ENCODE measurements at places on chromosomes 5 and 9. TPM values are rescaled to one million over a fixed set of nuclear protein-coding genes. Genes with fewer than 3 reads are reported as not detected.

RNF20 gene
- total RNA-seq: 24.8 TPM

GABRA6 gene
- total RNA-seq: not detected

FAM200C gene
- total RNA-seq: 11.8 TPM

EPB41L4B gene
- total RNA-seq: 10.5 TPM

ZDHHC11 gene
- 14.9 TPM for total RNA-seq

IL33 gene
- total RNA-seq: 11.8 TPM

ZDHHC11B gene
- total RNA-seq: 3.0 TPM

TMEM252 gene
- total RNA-seq: 5.7 TPM

GABBR2 gene
- total RNA-seq: 2.0 TPM

IL4 gene
- not detected for total RNA-seq

EMB gene
- 9.3 TPM for total RNA-seq

PCDHGA8 gene
- 6.2 TPM for total RNA-seq

DND1 gene
- total RNA-seq: 0.76 TPM

CD274 gene
- 2.7 TPM for total RNA-seq

SPINK7 gene
- total RNA-seq: not detected

GFI1B gene
- total RNA-seq: 2.0 TPM

PHF24 gene
- 0.23 TPM for total RNA-seq

FAM153A gene
- 0.58 TPM for total RNA-seq

SPATA31D4 gene
- not detected for total RNA-seq

ADGRD2 gene
- total RNA-seq: not detected

EGR1 gene
- total RNA-seq: 14.7 TPM

TBC1D2 gene
- 6.7 TPM for total RNA-seq

SMIM3 gene
- total RNA-seq: 25.2 TPM

RAPGEF6 gene
- 30.5 TPM for total RNA-seq

EFNA5 gene
- 21.0 TPM for total RNA-seq

SURF2 gene
- 22.6 TPM for total RNA-seq

FAM240B gene
- not detected for total RNA-seq

LCN9 gene
- not detected for total RNA-seq

SLC6A18 gene
- total RNA-seq: 0.70 TPM

TAF11L10 gene
- not detected for total RNA-seq

RETREG1 gene
- 41.3 TPM for total RNA-seq

OTULIN gene
- 16.5 TPM for total RNA-seq

NUTM2F gene
- not detected for total RNA-seq

TTC33 gene
- 17.2 TPM for total RNA-seq

FCN1 gene
- 24.3 TPM for total RNA-seq

BNC2 gene
- 15.7 TPM for total RNA-seq

CACNA1B gene
- total RNA-seq: 0.41 TPM

FGF10 gene
- 10.9 TPM for total RNA-seq

PCDHB3 gene
- 5.3 TPM for total RNA-seq

SYK gene
- total RNA-seq: 31.2 TPM

DCAF12 gene
- 55.1 TPM for total RNA-seq

SOHLH1 gene
- total RNA-seq: not detected

MARVELD2 gene
- total RNA-seq: 26.8 TPM

GZMA gene
- total RNA-seq: 1.8 TPM

ABO gene
- total RNA-seq: 5.1 TPM

NR2F1-AS1 gene
- 43.2 TPM for total RNA-seq

STPG3 gene
- not detected for total RNA-seq
